ENCODE measurements at places on chromosomes 3 and 15.

GRCh38 chr3:5212628-5213573 is 25.4 kb downstream of the EDEM1 start:
- DNase-seq: no peak

DNA sequence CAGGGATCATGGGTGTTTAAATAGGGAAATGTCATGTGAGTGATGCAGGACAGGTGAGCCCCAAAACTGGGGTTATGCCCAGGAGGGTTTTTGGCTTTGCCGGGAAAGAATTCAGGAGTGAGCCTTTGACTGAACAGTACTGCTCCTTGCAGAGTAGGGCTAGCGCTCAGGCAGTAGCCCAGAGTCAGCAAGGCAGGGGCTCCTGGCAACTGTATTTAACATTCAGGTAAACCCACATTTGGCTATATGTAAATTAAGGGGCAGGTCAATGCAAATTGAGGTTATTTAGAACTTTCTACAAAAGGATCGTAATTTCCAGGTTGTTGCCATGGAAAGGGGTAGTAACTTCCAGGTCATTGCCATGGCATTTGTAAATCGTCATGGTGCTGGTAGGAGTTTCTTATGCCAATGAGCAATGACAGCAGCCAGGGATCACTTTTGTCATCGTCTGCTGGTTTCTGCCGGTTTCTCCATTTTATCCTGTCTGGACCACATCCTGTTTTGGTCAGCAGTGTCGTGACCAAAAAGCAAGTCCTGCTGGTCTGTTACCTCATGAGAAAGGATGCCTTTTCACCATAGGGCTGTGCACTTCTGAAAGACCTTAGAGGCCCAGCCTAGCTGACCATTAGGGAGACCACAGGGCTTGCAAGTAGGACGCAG is 24.3 kb downstream of the MTHFS start:
- no peak for DNase-seq

- DNase-seq: no peak
These were observed 4.2 kb upstream of the NPHP3 start for GRCh38 chr3:132726341-132726823.

DNA sequence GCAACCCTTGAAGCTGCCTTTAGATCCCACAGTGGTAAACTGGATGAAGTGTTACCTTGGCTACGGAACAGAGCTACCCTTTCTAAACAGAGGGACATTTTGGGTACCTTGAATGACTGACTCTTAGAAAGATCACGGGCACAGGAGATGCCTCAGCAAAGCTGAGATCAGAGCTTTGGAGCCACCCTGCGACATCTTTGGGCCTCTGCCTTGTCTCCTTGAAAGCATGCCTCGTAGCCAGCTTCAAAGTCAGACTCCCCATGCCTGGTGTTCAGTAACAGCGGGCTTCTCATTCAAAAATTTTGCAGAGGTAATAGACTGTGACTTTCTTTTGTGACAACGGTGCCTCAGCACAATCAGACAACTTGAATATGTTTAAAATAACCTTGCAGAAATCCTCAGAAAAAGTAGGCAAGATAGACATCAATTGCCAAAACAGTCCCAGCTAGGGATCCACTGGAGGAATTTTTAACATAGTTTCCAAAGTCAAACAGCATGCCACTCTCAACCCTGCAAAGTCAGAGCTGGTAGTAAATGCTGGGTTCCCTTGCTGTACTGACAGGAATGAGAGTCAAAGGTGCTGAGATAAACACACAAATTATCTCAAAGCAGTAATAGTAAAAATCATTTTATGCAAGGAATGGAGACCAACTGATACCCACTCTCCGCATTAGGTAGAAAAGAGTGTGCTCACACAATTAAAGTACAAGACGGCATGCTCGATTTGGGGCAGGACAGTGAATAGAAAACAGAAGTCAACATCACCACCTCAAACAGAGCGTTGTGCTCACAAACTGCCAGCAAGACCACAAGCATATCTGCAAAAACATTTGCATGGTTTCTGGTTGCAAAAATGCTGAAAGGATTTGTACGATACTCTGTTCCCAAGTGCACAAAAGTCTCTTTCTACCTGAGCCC is 82.1 kb downstream of the MYO1E start:
- no peak for DNase-seq

- DNase-seq: peak; percentile 67
These were observed at the start of gene LCMT2 for GRCh38 chr15:43329960-43330779. Gene LCMT2, minus strand, starts transcription at chr15:43330573. Its CDS starts 84 bp downstream, at chr15:43330489.

- DNase-seq: peak; percentile 50
These were observed 649 bp upstream of the PLOD2 start for GRCh38 chr3:146161663-146162002.

- DNase-seq: no peak
These were observed 607.5 kb upstream of the DPPA4 start for GRCh38 chr3:109944836-109945235.

GRCh38 chr15:88894819-88895767 is at the start of gene HAPLN3:
Gene HAPLN3, minus strand, starts transcription at chr15:88895544. Its CDS starts 8,246 bp downstream, at chr15:88887298.
- no peak for DNase-seq

DNA sequence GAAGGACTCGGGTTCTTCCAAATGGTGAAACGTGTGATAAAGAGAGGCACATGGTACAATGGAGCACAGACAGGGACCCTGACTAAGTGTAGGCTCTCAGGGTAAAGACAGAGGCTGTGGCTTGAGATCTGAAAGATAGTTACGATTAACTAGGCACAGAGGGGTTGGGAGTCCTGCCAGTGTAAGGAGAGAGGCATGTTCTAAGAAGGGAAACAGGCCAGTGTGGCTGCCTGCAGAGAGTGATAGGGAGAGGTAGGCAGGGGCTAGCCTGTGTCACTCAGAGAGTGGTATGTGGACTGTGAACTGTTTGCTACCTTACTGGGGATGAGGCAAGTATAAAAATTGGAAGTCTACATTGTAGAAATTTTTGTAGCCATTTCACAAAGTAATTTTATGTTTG is 109.5 kb downstream of the PEX5L start:
- no peak for DNase-seq

GRCh38 chr3:156892701-156893100 is 66.5 kb downstream of the LEKR1 start:
- peak; percentile 50 for DNase-seq

GRCh38 chr15:96867992-96868391 is 537.5 kb downstream of the NR2F2 start:
- no peak for DNase-seq

GRCh38 chr3:98779541-98780335 is 16.6 kb downstream of the ST3GAL6 start:
- no peak for DNase-seq

DNA sequence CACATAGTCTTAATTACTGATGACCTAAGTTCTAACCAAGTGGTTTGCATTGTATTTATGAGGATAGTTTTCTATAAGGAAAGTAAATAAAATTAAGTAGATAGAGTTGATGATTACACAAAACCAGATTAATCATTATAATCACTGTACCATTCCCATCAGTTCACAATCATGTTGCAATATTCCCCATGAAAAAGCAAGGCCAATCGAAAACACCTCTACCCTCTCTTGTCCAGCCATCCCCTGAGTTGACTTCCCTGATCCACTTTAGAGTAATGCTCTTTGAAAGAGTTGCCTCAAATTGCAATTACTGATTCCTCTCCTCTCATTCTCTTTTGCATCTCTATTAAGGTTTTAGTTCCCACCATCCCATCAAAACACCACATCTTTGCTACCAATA is 21.0 kb downstream of the BCHE start:
- no peak for DNase-seq

- DNase-seq: no peak
These were observed 84.5 kb downstream of the ZIC1 start for GRCh38 chr3:147493666-147494065.

DNA sequence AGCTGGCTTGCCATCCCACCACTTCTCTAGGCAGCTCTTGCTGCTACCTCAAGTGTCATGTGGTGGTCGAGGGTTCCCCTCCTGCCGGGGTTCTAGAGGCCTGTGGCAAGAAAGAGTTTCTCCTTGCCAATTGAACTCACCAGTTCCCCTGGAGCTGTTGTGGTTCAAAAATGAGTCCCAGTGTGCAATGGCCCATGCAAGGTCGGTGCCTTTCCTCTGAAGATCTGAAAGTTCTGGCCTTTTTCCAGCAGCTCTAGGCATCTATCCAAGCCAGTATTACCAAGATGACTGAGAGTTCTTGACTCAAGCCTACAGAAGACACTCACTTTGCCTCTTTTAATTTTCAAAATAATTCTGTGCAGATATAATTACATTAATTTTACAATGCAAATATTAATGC is 163.6 kb downstream of the KCNMB2 start:
- no peak for DNase-seq

GRCh38 chr15:97691799-97692198 is 268.7 kb upstream of the ARRDC4 start:
- DNase-seq: no peak

- DNase-seq: no peak
These were observed 135.4 kb downstream of the NSMCE3 start for GRCh38 chr15:29134239-29134638.

Measured in BJ (cell line).